ENCODE measurements at places on chromosomes 5 and 9. TPM values are rescaled to one million over a fixed set of nuclear protein-coding genes. Genes with fewer than 3 reads are reported as not detected.

CDC25C gene
- 7.3 TPM for polyA plus RNA-seq

STKLD1 gene
- 3.4 TPM for polyA plus RNA-seq

PCDHA1 gene
- not detected for polyA plus RNA-seq

SLC9A3 gene
- polyA plus RNA-seq = 2.6 TPM
